Tongue (tissue), 3 donors: ENCODE measurements at places on chromosomes 7 and 10. TPM values are rescaled to one million over a fixed set of nuclear protein-coding genes. Genes with fewer than 3 reads are reported as not detected.

TMEM196 gene
- not detected for total RNA-seq

NUTM2A gene
- total RNA-seq: 2.1 TPM

ITIH2 gene
- total RNA-seq: not detected

PKD2L1 gene
- total RNA-seq: not detected

KCNH2 gene
- total RNA-seq: 16.5 TPM

SYT15B gene
- total RNA-seq: 1.1 TPM

BTBD16 gene
- 0.41 TPM for total RNA-seq

PNLIPRP2 gene
- total RNA-seq: not detected

CHRM2 gene
- total RNA-seq: 1.0 TPM

ANLN gene
- 26.5 TPM for total RNA-seq

AGBL3 gene
- 0.62 TPM for total RNA-seq

C10orf90 gene
- total RNA-seq: 3.8 TPM

ATE1 gene
- total RNA-seq: 83.1 TPM

MUC3A gene
- not detected for total RNA-seq

ENO4 gene
- total RNA-seq: 0.31 TPM

OR6B1 gene
- not detected for total RNA-seq

FBXO24 gene
- total RNA-seq: 1.2 TPM

FGFR2 gene
- total RNA-seq: 50.6 TPM

CDHR3 gene
- 4.1 TPM for total RNA-seq

WEE2 gene
- total RNA-seq: not detected

GNGT1 gene
- total RNA-seq: not detected

NOS3 gene
- total RNA-seq: 7.0 TPM

C7orf57 gene
- total RNA-seq: not detected

UBE2D1 gene
- 22.7 TPM for total RNA-seq

FEZF1 gene
- not detected for total RNA-seq

PAPSS2 gene
- total RNA-seq: 19.8 TPM

ZNF479 gene
- not detected for total RNA-seq

NME8 gene
- 0.10 TPM for total RNA-seq

KIAA1217 gene
- 36.0 TPM for total RNA-seq

OPN4 gene
- not detected for total RNA-seq

OR2AE1 gene
- total RNA-seq: not detected

MALRD1 gene
- total RNA-seq: 6.4 TPM

HACD1 gene
- total RNA-seq: 42.4 TPM

PPP1R17 gene
- not detected for total RNA-seq

PRLHR gene
- total RNA-seq: not detected

CAMK2B gene
- total RNA-seq: 26.7 TPM

SLC18A3 gene
- 0.31 TPM for total RNA-seq

RADIL gene
- 7.3 TPM for total RNA-seq

STOX1 gene
- 5.0 TPM for total RNA-seq
